ENCODE measurements at places on chromosomes 13 and 19. TPM values are rescaled to one million over a fixed set of nuclear protein-coding genes. Genes with fewer than 3 reads are reported as not detected.
A peak's percentile ranks its signal among the peaks of the same experiment; 100 is the strongest.

DNA sequence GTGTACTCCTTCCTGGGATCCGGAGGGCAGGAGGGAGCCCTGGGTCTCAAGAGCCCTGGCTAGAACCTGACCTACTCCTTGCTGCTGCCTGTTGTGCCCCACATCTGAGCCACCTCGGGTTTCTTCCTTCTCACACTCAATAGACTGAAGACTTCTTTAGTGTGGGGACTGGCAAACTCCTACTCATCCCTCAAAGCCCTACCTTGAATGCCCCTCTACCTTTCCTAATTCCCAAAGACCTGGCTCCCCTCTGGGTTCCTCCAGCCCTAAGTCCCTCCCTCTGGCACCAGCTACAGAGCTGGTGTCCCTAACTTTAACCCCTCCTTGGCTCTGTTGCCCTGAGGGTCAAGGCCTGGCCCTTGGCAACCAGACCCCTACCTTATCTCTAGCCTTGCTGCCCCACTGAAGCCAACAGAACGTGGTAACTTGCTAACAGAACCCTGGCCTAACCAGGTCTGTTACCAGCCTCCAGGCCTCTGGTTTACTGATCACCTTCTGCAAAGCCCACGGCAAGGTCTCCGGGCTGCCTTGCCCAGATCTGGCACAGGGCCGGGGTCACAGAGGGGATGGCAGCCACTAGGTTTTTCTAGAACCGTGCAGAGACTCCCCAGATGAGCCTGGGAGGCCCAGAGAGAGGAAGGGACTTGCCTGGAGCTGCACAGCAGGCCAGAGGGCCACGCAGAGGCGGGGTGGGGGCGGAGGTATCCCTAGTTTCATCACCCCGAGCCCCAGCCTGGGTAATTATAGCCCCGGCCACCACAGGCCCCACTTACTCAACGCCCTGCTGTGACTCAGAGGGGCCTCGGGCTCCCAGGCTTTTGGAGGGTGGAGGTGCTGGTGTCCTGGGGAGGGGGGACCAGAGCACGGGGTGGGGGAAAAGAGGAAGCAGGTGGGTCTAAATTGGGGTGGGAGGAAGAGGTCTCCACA is 15.3 kb downstream of the ZBTB7A start:
- DNase-seq = peak; percentile 77

DNA sequence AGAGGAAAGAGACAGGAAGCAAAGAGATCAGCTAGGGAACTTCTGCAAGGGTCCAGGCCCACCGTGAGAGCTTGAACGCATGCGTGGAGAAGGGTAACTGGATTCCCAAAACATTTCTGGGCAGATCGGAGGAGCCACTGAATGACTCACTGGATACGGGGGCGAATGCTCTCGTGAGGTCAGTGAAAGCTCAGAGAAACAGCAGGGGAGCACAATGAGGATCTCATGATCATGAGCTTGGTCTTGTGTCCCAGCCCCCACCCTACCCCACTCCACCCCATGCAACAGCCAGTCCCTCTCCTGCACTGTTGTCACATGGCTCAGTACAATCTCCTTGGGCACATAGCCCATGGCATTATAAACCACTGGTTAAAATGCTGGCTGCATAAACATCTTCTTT is 40.6 kb downstream of the DCLK1 start:
- DNase-seq = no peak

DNA sequence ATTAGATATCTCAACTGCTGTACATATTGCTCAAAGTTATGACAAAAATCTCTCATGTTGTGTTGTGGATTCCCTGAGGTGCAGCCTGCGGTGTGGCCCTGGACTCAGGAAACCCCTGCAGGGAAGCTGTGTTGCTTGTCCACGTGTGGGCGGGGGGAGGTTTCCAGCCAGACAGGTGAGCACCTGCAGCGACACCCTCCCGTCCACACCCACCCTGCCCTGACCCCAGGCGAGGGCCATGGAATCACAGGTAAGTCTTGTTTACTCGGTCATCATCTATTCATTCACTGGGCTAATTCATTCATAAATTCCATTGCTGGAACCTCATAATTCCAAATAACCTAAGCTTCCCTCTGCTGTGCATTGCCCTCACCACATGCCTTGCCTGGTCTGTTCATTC is 14.1 kb downstream of the PLPP2 start:
- no peak for DNase-seq

The S1PR2 gene
- total RNA-seq = 6.3 TPM

GRCh38 chr19:33514885-33515551 is 6.6 kb downstream of the PEPD start:
- DNase-seq = no peak

- no peak for DNase-seq
Observed at GRCh38 chr13:79501538-79502232, 20.7 kb downstream of the NDFIP2 start.

DNA sequence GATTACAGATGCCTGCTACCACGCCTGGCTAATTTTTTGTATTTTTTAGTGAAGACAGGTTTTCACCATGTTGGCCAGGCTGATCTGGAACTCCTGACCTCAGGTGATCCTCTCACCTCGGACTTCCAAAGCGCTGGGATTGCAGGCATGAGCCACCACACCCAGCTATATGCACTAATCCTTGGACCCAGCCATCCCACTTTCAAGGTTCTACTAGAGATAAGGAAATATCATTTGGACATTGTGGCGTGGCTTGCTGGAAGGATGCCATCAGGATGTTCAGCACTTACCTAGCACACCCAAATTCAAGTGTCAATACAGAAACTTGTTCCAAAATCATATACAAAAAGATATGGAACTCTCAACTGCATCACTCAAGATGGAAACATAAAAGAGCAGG is 136.4 kb downstream of the ABCC4 start:
- DNase-seq = no peak

The PRPF31 gene
- total RNA-seq = 85.2 TPM

The ZNF91 gene
- total RNA-seq = 38.2 TPM

DNA sequence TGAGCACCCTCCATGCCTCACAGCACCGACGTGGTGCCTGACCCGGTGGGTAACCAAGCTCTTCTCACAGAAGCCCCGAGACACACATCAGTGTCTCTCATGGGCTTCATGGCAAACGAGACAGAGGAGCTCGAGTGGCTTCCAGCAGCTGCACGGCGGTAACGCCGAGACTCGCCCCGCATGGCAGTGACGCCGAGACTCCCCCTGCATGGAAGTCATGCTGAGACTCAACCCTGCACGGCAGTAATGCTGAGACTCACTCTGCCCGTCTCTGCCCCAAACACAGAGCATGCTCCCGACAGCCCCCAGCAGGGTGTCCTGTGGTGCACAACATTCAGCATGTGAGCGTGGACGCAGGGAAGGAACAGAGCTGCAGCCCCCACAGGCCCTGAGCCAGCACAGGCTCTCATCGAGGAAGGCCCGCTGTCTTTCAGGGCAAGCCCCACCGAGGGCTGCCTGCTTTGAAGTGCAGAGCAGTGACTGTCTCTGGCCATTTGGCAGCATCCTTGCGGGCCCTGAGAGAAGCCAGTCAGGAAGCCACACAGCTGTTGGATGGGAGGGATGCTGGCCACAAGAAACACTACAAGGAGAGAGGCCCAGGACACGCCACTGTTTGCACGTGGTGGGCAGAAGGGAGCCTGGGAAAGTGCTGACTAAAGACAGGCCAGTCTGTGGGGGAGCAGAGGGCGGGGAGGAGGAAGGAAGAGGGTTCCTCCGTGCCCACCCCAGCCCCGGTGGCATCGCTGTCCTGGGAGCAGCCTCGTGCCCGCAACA is 9.5 kb downstream of the GAS6 start:
- no peak for DNase-seq

The LILRB2 gene
- total RNA-seq = not detected

DNA sequence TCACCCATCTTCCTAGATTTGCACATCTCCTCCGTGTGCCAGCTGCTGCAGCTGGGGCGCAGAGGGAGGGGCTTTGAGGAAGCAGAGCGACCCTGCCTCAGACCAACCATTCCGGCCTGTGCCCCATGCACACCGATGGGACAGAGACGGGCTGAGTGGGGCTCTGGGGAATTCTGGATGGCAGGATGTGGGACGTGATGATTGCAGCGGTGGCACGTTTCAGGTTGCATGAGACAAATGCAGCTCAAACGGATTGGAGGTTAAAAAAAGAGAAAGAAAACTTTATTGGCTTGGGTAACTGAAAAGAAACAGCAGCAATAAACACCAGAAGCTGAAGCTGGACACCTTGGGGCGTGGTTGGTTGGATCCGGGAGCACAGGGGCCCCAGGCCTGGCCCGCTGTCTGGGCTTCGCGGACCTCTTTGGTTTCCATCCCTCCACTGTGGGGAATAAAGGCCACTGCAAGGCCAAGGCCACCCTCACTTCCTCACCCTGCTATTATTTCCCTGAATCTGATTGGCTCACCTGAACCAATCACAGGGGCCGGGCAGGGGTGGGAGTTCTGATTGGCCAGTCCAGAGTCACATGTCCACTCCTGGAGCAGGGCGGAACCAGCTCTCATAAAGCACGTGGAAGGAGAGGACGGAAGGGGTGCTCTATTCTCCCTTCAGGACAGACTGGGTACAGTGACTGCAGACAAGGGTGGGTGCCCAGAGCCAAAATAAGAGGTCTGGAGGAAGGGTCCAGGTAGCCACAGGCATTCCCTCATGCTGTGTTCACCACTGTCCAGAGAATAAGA is 6.1 kb upstream of the ZNF787 start:
- no peak for DNase-seq

GRCh38 chr19:52648336-52649016 is 10.3 kb upstream of the ZNF83 start:
- no peak for DNase-seq

DNA sequence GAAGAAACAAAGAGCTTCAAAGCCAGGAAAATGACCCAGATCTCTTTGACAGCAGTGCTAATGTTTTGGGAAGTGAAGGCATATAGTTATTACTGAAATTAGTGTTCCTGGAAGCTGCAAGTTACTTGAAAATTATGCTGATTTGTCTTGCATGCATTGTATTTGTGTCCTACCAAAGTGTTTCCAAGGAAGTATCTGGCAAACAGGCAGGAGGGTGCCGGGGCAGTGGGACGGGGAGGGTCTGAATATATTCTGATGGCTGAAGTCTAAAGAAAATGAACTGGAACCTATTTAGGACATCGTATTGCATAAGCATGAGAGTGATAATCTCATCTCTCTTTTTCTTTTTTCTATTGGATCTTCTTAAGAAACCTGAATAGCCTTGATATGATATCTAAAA is 9.0 kb downstream of the RNASEH2B start:
- DNase-seq = no peak

DNA sequence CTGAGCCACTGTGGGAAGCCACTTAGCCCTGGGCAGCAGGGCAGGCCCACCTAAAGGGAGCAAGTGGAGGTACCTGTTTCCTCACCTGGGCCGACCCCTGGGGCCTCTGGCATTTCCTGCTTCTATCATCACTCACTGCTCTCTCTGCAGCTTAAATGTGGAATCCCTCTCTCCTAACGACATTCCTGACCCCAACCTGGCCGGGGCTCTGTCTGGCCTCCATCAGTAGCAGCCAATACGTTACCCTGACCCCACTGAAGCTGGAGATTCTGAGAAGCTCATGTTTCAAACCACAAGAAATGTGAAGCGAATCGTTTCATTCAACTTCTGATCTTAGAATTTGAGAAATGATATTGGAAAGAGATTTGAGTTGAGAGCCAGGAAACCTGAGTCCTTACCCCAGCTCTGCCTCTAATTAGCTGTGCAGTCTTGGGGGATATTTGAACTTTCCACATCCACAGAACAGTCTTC is 39.9 kb downstream of the DOCK9 start:
- DNase-seq = no peak

DNA sequence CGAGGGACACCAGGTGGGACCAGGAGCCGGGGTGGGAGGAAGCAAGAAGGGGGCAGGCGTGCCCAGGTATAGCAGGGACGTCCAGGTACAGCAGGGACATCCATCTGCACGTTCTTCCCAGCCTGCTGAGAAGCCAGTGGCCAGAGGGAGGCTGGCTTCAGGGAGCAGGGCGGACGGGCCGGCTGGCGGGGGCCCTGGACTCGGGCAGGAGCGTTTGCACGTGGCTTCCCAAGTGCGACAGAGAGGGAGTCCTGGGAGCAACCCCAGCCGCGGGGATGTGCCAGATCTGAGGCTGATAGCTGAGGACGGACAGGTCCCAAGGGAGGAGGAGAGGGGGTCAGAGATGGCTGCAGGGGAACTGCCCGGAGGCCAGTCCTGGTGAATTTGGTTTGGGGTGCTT is 36.7 kb downstream of the MYO9B start:
- no peak for DNase-seq

GRCh38 chr13:46535825-46536224 is 17.1 kb upstream of the LRCH1 start:
- DNase-seq = no peak

The PSG3 gene
- total RNA-seq = not detected

The KIR2DL4 gene
- total RNA-seq = not detected

The ZNF442 gene
- total RNA-seq = 1.8 TPM

GRCh38 chr13:22648320-22648801 is 532.4 kb upstream of the SGCG start:
- DNase-seq = no peak
